Activated T-helper 17 cell treated with anti-CD3 and anti-CD28 coated beads, Interleukin-2, amount 50 U/mL, for 72 hours (primary cell): ENCODE measurements at places on chromosomes 2 and 18.

- no peak for ATAC-seq
Observed at GRCh38 chr2:127320586-127321275, 26.8 kb upstream of the ERCC3 start.

- no peak for ATAC-seq
Observed at GRCh38 chr2:69125816-69126215, 112.8 kb downstream of the ANTXR1 start.

GRCh38 chr2:199455545-199456382 is 2.0 kb downstream of the SATB2 start:
- peak; percentile 19 for ATAC-seq

DNA sequence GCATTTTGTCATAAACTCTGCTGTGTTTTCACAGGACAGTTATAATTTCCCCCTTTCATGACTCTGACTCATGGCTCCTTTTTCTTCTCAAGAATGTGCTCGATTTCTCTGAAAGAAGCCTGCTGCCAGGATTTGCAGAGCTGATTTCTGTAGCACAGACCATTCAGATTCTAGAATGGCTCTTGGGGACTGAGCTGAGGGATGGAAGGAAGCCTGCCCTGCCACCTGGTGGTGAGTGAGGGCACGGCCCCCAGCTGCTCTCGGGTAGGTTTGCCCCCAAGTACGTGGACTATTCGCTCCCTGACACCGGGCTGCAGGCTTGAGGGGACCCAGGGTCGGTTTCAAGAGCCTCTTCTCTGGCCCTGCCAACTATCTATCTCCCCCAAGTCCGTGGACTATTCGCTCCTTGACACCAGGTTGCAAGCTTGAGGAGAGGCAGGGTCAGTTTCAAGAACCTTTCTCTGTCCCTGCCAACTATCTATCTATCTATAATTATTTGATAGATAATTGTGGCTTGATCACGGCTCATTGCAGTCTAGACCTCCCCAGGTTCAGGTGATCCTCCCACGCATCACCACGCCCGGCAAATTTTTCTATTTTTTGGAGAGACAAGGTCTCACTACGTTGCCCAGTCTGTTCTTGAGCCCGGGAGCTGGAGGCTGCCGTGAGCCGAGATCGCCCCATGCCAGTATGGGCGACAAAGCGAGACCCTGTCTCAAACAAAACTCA is 1.4 kb upstream of the SMYD5 start:
- peak; percentile 74 for ATAC-seq
